Keratinocyte (primary cell): ENCODE measurements at places on chromosomes 4 and X.

DNA sequence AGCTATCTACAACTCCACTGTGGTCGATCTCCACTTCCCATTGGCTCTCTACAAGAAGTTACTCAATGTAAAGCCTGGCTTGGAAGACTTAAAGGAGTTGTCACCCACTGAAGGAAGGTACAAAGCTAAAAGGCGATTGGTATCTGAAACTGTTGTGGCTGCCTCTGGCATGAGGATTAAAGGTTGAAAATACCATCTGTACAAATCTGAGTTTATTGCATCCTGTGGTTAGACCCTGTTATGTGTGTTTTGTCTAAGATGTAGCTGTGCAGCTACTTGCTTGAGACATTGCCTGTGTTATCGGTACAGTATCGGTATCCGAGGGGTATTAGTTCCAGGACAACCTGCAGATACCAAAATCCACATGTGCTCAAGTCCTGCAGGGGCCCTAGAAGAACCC lies 16.4 kb downstream of the NAP1L5 start:
- no peak for DNase-seq

DNA sequence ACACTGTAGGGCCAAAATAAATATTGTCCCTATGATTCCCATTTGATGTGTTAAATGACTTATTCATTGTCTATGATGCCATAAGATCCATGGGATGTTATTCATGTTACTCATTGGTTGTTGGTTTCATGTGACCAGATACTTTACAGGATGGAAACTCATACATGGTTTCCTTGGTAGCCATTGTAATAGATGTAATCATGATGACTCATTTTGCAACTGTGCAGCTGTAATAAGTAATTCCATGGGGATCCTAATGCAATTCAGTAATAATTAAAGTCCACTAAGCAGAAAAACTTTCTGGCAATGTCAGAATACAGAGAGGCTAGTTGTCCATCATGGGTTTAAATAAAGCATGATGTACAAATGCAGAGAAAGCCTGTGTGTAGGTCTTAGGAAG lies 389.7 kb upstream of the NR3C2 start:
- DNase-seq = peak; percentile 40

GRCh38 chrX:7996414-7996813 lies 69.2 kb upstream of the PNPLA4 start:
- DNase-seq = no peak

DNA sequence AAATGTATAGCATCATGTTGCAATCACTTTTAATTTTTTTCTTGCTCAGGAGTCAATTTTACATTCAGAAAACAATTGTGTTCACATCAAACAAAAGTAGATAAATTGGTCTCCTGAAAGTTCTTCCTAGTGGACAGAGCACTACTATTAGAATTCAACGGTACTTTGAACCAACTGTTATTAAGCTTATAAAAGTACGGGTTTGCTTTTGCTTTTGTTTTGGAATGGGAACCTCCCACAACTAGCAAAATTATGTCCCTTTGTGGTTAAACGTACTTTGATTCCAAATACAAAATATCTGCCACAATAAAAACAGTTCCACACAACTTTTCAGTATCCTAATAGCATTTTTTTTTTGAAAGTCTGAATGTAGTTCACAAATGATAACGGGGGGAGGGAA lies 8.6 kb upstream of the MAPK10 start:
- DNase-seq = no peak

DNA sequence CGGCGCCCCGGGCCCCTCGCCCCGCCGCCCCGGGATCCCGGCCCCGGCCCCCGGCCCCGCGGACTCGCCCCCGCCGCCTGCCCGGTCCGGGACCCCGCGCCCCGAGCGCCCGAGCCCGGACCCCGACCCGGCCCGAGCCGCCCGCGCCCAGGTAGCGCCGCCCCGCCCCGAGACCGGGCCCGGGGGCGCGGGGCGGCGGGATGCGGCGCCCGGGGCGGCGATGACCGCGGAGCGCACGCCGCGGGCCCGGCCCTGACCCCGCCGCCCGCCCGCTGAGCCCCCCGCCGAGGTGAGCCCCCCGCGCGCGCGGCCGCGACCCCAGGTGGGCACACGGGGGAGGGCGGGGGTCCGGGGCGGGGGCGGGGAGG lies 224 bp downstream of the FGFRL1 start:
- DNase-seq = no peak

GRCh38 chr4:7044137-7044930 lies 1.2 kb downstream of the TADA2B start:
- no peak for DNase-seq

GRCh38 chr4:1078490-1078889 lies 34.9 kb downstream of the RNF212 start:
- DNase-seq = no peak

DNA sequence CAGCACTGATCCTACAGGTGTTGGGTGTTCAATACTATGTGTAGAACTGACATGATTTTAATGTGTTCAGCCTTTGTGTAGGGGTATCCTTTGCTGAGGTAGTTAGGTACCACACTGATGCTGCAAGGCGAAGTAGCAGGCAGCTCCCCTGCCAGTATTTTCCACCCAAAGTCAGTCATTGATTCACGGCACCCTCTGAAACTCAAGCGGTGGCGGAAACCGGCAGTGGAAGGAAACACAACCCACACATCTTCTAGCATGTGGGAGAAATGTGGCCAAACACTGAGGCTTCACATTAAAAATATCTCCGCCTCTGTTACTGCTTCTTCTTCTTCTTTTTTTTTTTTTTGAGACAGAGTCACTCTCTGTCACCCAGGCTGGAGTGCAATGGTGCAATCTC lies 126.3 kb downstream of the AASDH start:
- DNase-seq = no peak

DNA sequence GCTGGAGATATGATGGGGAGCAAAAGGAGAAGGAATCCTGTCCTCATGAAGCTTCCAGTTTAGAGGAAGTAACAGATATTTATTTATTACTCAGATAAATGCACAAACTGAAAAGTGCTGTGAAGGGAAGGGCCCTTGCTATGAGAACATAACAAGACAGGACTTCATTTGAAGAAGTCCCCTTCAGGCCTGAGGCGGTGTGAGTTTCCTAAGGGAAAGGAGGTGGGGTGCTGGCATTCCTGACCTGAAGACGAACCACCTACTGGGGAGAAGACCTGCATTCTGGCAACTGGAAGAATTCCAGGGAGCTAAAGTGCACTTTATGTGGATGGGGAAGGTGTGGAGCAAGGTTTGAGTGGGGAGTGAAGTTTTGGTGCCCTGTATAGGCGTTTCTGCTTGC lies 15.9 kb upstream of the SPARCL1 start:
- DNase-seq = no peak

DNA sequence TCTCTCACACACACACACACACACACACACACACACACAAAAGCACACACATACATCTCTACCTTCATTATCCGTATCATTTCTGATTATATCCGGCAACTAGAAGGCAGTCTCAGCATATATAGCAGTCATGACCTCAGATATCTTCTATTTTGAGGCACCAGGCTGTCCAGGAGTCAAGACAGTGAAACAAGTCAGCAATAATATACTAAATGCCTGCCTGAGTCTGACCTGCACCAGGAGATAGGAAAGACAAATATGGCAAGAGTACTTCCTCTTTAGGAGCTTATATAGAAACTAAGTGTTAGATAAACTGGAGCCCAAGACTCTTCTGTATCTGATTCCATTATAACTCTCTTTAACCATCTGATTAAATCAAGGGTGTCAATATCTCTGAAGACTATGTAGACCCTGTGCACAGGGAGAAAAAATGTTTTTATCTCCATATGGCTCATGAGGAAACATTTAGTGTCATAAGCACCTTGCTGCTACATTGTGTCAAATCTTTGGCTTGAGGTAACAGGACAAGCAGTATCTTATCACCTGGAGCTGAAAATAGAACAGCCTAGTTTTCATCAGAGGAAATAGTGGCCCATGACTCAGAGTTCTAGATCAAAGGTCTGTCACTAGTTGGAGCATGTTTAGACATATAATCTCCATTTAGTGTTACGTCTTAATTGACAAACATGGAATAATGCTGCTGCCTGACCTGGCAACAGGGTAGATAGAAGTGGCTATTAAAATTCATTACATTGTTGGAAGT lies 27.0 kb upstream of the FAM47B start:
- DNase-seq = no peak

DNA sequence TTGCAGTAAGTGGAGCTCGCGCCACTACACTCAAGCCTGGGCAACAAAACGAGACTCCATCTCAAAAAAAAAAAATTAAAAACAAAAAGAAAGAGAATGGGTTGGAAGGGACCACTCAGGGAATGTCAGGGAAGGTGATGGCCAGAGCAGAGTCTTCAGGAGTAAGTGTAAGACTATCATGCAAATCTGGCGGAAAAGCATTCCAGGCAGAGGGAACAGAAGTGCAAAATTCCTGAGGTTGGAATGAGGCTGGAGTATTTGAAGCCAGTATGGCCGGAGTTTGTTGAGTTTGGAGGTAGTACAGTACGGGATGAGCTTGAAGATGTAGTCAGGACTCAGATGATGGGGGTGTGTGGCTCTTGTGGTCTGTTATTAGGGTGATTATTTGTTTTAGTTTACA lies 7.4 kb downstream of the GALNT7 start:
- DNase-seq = no peak

GRCh38 chr4:42331914-42332368 lies 65.3 kb upstream of the SHISA3 start:
- DNase-seq = no peak

GRCh38 chr4:80086296-80086695 lies 13.3 kb upstream of the ANTXR2 start:
- no peak for DNase-seq

GRCh38 chrX:73847100-73847499 lies 284.1 kb downstream of the CHIC1 start:
- DNase-seq = no peak

- no peak for DNase-seq
These were observed at the start of gene FOXP3 for GRCh38 chrX:49264460-49264859. FOXP3 (minus strand) TSS chrX:49264710; CDS start chrX:49258505, 6,205 bp downstream.

DNA sequence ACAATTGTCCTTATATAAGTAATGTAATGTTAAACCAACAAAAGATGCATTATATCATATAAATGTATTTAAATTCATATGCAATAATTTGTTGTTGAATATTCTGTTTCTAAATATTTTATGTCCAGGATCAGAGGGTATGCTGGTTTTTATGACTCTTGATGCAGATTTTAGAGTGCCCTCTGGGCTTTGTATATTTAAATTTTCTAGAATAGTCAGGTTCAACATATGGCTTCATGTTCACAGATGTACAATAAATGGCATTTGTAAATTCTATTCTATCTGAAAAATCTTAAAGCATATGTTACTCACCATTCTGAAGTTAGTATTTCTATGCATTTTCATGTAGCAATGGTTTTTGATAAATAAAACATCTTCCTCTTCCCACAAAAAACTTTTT lies 1555.4 kb downstream of the PCDH18 start:
- no peak for DNase-seq

GRCh38 chrX:10367406-10367805 lies 210.6 kb downstream of the CLCN4 start:
- no peak for DNase-seq

GRCh38 chr4:4560136-4560535 lies 18.3 kb upstream of the STX18 start:
- DNase-seq = no peak

GRCh38 chr4:2817701-2818350 lies 24.9 kb downstream of the SH3BP2 start:
- DNase-seq = no peak

GRCh38 chrX:10055430-10055829 lies 88.3 kb downstream of the CLDN34 start:
- DNase-seq = no peak

- DNase-seq = no peak
These were observed 102.0 kb upstream of the LSM6 start for GRCh38 chr4:146073517-146073916.

DNA sequence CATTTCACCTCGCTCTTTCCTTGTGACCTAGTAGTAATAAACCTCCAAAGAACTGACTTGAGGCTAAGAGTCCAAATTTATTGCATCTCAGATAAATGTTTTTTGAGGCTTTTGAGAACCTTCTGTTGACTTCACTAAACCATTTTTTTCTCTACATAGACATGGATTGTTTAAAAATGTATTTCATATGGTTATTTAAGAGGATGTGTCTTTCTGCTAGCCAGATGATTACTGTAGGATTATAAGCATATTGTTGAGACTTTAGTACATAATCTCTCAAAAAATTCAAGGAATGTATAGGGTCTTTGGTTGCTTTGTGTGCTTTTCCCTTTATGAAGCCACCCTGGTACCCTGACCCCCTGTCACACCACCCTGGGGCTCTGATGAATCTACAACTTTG lies 44.8 kb downstream of the ATXN3L start:
- DNase-seq = no peak

- no peak for DNase-seq
These were observed 102.8 kb downstream of the ATP8A1 start for GRCh38 chr4:42554072-42554471.

DNA sequence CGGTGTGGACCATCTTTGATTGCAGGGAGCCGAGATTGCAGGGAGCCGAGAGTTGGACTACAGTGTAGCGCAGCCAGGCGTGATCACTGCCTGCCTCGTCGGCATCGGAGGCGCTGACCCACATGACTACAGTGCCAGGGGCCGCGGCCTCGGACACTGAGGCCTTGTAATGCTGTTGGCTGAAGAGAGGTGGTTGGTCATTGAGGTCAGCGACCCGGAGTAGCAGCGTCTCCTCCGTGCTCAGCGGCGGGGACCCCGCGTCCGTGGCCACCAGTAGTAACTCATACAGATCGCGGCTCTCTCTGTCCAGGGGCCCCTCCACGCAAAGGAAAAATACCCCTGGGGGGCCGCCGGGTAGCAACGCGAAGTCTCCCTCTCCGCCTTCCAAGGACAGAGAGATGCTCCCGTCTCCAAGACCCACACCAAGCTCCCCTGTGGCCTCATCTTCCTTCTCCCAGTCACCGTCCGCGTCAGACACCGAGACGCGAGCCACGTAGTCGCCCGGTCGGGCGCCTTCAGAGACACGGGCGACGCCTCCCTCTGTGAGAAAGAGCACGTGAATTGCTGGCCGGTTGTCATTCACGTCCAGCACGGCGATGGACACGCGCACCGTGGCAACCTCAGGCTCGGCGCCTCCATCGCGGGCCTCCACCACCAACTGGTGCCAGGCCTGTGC lies 1.9 kb downstream of the DCHS2 start:
- no peak for DNase-seq

- DNase-seq = no peak
These were observed 15.0 kb upstream of the PAGE1 start for GRCh38 chrX:49710744-49711319.

DNA sequence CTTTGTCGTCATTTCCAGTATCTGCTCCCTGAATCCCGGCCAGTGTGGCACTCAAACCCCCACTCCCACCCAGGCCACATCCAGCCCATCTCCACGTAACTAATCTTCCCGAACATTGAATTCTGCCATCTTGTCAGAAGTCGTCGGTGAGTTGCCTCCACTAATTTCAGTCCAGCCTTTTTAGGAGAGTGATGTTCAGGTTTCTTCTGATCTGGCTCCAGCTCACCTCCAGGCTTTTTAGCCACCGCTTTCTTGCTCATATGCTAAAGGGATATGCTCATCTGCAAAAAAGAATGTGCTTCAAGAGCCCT lies 1.3 kb downstream of the TMEM165 start:
- DNase-seq = no peak

- no peak for DNase-seq
These were observed at the start of gene TSPAN5 for GRCh38 chr4:98658287-98659105. TSPAN5 (minus strand) TSS chr4:98658611.
